Pancreas (tissue), 10 donors: ENCODE measurements at places on chromosomes 7 and 10.

DNA sequence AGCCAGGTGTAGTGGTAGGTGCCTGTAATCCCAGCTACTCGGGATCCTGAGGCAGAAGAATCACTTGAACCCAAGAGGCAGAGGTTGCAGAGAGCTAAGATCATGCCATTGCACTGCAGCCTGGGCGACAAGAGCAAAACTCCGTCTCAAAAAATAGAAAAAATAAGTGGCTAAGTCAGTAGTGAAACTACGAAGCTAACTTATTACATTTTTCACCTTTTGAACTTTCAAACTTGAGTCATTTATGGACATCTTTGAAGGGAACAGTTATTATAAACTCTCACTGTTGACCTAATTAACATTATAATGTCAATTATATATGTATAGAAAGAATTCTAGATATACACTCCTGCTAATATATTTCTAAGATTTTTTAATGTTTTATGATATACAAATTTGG is 541.5 kb upstream of the C7orf33 start:
- no peaks in the 10 kb centered on the region for H3K27me3 ChIP-seq
- H3K36me3 ChIP-seq, result no peaks in the 10 kb centered on the region
- no peak overlapping the region for H3K4me3 ChIP-seq
- no peak for DNase-seq
- no peak overlapping the region for H3K27ac ChIP-seq

- H3K4me1 ChIP-seq, result no peaks in the 10 kb centered on the region
- no peak overlapping the region for H3K27ac ChIP-seq
- no peak overlapping the region for H3K4me3 ChIP-seq
- DNase-seq, result no peak
- H3K27me3 ChIP-seq, result no peaks in the 10 kb centered on the region
- no peaks in the 10 kb centered on the region for H3K36me3 ChIP-seq
Observed at GRCh38 chr7:22052674-22053365, 107.1 kb upstream of the CDCA7L start.

DNA sequence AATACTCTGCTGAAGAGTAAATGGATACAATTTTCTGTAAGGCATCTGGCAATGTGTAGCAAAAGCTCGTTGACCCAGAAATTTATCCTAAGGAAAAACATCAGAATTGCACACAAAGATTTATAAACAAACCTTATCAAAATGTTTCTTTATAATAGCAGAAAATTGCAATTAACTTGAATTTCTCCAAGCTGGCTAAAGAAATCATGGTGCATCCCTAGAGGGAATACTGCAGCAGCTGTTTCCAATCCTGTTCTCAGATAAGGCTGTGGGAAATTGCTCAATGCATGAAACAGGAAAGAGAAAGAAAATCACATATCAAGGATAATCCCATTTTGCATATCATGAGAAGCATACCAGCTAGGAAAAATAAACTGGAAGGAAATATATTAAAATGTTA is 18.7 kb downstream of the TACR2 start:
- H3K4me3 ChIP-seq, result no peak overlapping the region
- H3K27ac ChIP-seq, result no peak overlapping the region
- H3K36me3 ChIP-seq, result no peaks in the 10 kb centered on the region
- no peak for DNase-seq
- H3K4me1 ChIP-seq, result no peaks in the 10 kb centered on the region

DNA sequence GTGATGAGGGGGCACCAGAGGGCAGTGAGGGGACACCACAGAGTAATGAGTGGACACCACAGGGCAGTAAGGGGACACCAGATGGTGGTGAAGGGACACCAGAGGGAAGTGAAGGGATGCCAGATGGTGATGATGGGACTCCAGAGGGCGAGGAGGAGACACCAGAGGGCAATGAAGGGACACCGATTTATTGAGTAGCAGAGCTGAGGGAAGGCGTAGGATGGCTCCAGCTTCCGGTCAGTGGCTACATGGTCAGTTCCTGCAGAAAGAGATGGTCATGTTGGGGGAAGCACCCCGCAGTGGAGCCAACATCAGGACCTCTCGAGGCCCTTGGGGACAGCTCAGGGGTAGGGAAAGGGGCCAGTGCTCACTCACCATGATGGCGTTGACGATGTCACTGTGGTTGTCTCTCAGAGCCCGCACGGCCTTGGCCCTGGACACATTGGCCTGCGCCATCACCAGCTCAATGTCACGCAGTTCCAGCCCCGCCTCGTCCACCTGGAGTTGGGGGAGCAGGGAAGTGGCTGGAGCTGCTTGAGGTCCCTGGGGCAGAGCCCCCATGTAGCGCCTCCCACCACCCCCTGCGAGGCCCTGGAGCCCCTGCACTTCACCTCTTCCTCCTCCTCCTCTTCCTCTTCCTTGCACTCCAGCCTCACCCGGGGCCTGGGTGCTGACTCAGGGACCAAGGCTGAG is 8.4 kb downstream of the NACAD start:
- H3K27me3 ChIP-seq, result no peaks in the 10 kb centered on the region
- no peak overlapping the region for H3K4me3 ChIP-seq
- no peak overlapping the region for H3K27ac ChIP-seq
- no peaks in the 10 kb centered on the region for H3K4me1 ChIP-seq
- H3K36me3 ChIP-seq, result no peaks in the 10 kb centered on the region

- no peaks in the 10 kb centered on the region for H3K4me1 ChIP-seq
- no peak overlapping the region for H3K4me3 ChIP-seq
- H3K27ac ChIP-seq, result no peak overlapping the region
- no peaks in the 10 kb centered on the region for H3K27me3 ChIP-seq
- H3K36me3 ChIP-seq, result no peaks in the 10 kb centered on the region
- peak; percentile 17 for DNase-seq
Observed at GRCh38 chr10:72069751-72070526, 18.4 kb downstream of the SPOCK2 start.

DNA sequence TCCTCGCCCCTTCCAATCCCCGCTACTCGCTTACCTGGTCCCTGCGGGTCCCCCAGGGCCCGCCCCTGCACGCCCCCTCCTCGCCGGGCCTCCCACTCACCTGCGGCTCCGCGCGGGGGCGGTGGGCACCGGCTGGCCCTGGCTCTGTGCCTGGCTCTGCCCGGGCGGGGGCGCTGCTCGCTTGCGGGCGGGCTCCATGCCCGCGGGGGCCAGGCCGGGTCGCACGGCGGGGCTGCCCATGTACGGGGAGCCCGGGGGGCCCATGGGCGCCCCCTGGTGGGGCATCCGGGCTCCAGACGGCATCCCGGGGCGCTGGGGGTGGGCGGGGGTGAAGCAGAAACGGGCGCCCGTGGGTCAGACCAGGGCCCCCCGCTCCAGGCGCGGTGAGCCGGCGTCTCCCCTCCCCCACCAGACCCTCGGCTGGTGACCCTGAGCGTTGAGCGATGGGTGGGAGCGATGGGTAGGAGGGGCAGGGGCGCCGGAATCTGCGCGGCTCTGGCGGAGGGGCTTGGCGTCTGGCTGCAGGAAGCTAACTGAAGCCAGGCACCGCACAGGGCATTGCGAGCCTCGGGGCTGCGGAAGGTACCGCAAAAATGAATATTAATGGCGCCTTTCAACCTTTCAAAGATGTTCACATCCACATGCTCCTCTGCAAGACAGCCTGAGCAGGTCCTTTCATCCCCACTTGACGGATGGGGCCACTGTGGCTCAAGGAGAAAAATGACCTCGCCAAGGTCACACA is 3.0 kb downstream of the SMARCD3 start:
- peak overlapping the region; percentile 39 for H3K4me3 ChIP-seq
- H3K36me3 ChIP-seq, result no peaks in the 10 kb centered on the region
- H3K27me3 ChIP-seq, result no peaks in the 10 kb centered on the region
- H3K27ac ChIP-seq, result no peak overlapping the region

GRCh38 chr10:19937989-19938388 is 121.8 kb downstream of the PLXDC2 start:
- DNase-seq, result no peak
- no peaks in the 10 kb centered on the region for H3K4me1 ChIP-seq
- no peaks in the 10 kb centered on the region for H3K36me3 ChIP-seq

- H3K4me3 ChIP-seq, result no peak overlapping the region
- no peak for DNase-seq
- H3K36me3 ChIP-seq, result no peaks in the 10 kb centered on the region
- H3K4me1 ChIP-seq, result no peaks in the 10 kb centered on the region
- no peaks in the 10 kb centered on the region for H3K27me3 ChIP-seq
- H3K27ac ChIP-seq, result no peak overlapping the region
Observed at GRCh38 chr7:148204639-148205304, 385.8 kb upstream of the C7orf33 start.

DNA sequence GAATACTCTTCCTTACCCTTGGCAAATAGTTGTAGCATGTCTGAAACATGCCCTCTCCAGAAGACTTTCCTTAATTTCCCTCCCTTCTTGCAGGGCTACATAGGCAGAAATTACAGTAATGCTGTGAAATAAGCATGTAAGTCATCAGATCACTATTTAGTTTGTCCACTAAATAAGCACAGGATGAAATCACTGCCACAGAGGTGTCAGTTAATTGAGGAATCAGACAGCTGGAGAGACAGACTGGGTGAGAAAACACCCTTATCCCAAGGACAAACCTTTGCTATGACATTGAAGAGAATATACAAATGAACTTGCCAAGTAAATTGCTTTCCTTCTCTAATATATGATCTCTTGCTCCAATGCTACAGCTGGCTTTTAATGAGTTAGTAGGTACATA is 129.3 kb downstream of the CHRM2 start:
- no peak for DNase-seq
- H3K27ac ChIP-seq, result no peak overlapping the region
- no peaks in the 10 kb centered on the region for H3K36me3 ChIP-seq
- no peaks in the 10 kb centered on the region for H3K27me3 ChIP-seq

DNA sequence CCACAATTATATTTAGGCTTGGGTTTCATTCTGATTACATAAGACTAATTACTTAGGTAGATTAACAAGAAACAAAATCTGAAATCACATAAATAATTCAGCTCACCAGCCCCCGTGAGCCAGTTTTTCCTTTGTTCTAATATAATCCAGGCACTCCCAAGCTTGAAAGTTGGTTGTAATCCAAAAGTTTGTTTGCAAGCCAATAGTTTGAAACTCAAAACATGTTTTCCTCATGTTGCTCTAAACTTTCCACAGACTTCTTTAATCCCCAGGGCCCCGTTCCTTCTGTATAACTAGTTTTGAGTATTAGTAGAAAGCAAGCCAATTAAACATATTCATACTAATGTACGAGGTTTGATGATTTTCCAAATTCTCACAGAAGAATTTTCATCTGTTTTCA is 56.1 kb downstream of the SP8 start:
- no peaks in the 10 kb centered on the region for H3K4me1 ChIP-seq
- H3K4me3 ChIP-seq, result no peak overlapping the region
- DNase-seq, result no peak

GRCh38 chr7:20440472-20441105 is 109.9 kb downstream of the ITGB8 start:
- no peaks in the 10 kb centered on the region for H3K27me3 ChIP-seq
- no peak overlapping the region for H3K27ac ChIP-seq
- peak; percentile 35 for DNase-seq
- H3K4me3 ChIP-seq, result no peak overlapping the region
- H3K36me3 ChIP-seq, result no peaks in the 10 kb centered on the region

DNA sequence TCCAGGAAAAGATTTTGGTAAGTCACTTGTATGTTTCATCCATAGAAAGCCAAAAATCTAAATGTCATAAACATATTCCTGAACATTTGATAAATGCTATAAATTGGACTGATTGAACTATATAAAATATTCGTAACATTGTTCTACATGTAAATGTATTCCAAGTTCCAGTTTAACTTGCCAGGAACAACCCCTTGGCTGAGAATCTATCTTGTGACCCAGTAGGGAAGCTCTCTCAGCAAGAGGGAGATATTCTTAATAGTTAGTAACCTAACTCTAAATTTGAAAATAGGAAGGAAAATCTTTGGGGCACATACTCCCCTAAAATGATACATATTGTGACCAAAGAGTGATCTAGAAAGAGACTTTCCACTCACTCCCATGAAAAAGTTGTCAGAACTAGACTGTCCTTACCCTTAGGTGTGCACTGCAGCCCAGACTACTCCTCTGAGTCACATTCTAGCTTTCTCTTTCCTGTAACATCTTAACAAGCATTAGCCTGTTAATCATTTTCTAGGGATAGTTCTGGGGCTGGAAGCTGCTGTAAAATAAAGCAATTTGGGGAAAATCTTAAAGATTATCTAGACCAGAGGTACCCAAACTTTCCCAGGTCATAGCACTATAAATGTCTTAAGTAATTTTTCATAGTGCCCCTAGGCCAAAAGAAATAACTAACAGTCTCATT is 73.7 kb upstream of the SKAP2 start:
- no peaks in the 10 kb centered on the region for H3K27me3 ChIP-seq
- no peaks in the 10 kb centered on the region for H3K4me1 ChIP-seq
- no peak for DNase-seq
- H3K4me3 ChIP-seq, result no peak overlapping the region

DNA sequence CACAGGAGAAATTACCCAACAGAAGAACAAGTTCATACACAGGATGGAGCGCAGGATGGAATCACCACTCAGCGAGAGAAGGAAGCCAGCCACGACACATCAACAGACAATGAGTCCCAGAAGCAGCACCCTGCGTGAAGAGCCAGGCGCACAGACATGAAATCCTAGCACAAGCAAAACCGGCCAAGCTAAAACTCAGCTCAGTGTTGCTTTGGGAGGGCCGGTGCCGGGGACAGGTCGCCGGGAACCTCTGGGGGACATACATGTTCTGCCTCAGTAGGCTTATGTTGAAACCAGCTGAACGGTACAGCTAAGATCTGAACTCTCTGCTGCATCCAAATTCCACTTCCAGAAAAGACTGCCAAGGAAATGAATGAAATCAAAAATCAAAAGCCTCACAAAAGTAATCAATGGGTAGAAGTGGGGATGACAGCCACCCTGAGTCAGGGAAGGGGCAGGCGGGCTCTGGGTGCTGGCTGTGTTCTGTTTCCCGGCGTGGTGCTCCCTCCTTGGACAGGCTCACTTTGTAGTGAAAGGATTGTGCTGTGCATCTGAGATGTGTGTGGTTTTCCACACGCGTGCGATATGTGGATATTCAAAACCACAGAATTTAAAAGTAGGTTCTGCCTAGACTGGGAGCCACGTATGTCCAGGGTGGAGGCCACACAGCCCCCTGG is 114.7 kb downstream of the PDGFA start:
- no peaks in the 10 kb centered on the region for H3K27me3 ChIP-seq
- no peak for DNase-seq
- H3K4me3 ChIP-seq, result no peak overlapping the region
- no peaks in the 10 kb centered on the region for H3K4me1 ChIP-seq
- no peaks in the 10 kb centered on the region for H3K36me3 ChIP-seq

- no peak for DNase-seq
- no peaks in the 10 kb centered on the region for H3K4me1 ChIP-seq
- no peaks in the 10 kb centered on the region for H3K27me3 ChIP-seq
- H3K36me3 ChIP-seq, result no peaks in the 10 kb centered on the region
Observed at GRCh38 chr10:18421726-18422293, 229.6 kb downstream of the NSUN6 start.

DNA sequence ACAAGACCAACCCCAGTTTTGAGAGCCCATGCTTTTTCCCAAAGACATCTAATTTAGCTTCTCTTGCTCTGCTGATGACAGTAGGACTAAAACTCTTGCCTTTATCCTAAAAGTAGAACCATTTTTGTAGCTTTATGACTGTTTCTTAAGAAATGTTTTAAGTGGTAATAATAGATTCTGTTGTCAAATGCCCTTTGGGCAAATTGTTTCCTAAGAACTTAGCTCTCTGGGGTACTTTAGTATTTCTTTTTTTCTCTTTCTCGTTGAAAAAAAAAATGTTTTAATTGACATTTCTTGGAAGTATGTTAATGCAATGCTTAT is 157.4 kb downstream of the ARID5B start:
- H3K27ac ChIP-seq, result no peak overlapping the region
- peaks cover 10% of the 10 kb centered on the region for H3K4me1 ChIP-seq
- H3K4me3 ChIP-seq, result no peak overlapping the region
- no peaks in the 10 kb centered on the region for H3K27me3 ChIP-seq

GRCh38 chr7:106313456-106313901 is 28.7 kb upstream of the NAMPT start:
- no peak for DNase-seq
- H3K27ac ChIP-seq, result no peak overlapping the region
- H3K27me3 ChIP-seq, result no peaks in the 10 kb centered on the region
- H3K4me3 ChIP-seq, result no peak overlapping the region
